ENCODE measurements at places on chromosomes 3 and 15.

DNA sequence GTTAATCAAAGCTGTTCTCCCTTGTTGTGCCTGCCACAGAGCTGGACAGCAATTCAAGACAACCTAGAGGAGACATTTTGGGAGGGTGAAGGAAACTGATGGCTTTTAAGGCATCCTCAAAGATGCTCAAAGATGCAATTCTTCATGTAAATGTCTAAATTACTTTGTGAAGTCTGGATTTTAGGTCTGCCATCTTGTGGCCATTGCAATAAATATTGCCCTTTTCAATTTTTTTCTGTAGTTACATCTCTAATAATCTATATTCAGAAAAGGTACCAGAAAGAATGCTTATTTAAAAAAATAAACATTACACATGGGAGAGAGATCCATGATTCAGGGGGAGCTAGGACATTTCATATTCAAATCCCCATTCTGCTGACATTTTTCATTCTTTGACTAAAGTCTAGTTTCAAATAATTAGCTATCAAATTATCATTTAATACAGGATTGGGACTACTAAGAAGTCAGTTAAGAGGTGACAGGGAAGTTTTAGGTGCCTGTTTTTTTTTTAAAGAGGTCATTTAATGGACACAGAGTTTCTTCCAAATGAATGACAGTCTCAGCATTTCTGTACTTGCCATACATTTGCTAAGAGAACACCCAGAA is 259.8 kb upstream of the WNT5A start:
- no peak for DNase-seq

DNA sequence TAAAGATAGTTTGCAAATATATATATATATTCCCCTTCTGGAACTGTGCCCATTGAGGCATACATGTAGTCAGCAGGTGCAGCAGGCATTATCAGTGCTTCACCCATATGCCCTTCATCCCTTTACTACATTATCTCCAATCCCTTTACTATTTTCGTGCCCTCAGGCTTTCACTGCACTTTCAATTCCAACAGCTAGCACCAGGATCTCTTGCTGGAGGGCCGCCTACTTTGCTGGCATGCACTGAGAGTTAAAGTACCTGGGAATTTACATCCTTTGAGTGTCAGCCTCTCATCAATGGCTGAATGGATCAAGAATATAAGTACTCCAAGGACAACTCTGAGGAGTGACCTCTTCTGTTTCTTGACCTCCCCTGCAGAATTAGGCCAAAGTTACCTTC is 222.1 kb upstream of the CFAP20DC start:
- no peak for DNase-seq

DNA sequence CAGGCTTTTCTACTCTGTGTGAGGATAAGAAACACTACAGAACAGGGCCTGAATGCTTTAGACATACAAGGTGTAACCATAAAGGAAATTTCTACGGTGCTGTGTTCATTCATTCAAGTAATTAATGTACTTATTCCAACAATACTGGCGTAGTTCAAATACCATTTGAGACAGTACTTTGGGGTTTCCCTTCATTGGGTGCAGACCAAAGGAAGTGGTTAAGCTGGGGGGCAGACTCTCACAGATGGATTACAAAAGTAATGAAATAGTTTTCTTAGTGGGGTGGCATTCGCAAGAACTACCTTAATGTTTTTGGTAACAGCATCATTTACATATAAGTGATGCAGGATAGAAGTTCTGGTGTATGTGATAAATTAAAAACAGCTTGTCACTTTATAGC is 65.9 kb downstream of the BTD start:
- no peak for DNase-seq

DNA sequence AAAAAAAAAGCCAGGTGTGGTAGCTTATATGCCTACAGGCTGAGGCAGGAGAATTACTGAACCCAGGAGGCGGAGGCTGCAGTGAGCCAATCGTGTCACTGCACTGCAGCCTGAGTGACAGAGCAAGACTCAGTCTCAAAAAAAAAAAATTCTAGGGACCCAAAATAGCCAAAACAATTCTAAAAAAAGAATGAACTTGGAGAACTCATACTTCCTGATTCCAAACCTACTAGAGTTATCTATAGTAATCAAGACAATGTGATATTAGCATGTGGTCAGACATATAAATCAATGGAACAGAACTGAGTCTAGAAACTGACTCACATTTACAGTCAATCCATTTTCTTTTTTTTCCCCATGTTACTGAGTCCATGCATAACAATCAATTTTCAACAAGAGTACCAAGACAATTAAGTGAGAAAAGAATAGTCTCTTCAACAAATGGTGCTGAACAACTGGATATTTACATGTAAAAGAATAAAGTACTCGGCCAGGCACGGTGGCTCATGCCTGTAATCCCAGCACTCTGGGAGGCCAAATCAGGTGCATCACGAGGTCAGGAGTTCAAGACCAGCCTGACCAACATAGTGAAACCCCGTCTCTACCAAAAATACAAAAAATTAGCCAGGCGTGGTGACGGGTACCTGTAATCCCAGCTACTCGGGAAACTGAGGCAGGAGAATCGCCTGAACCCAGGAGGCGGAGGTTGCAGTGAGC is 11.9 kb downstream of the PRKAR2A start:
- no peak for DNase-seq

GRCh38 chr3:20935791-20936190 is 749.8 kb upstream of the SGO1 start:
- no peak for DNase-seq
